Activated CD4-positive, alpha-beta T cell treated with anti-CD3 and anti-CD28 coated beads, Interleukin-2, amount 50 U/mL, for 24 hours (primary cell): ENCODE measurements at places on chromosomes 7 and 10.
A peak's percentile ranks its signal among the peaks of the same experiment; 100 is the strongest.

DNA sequence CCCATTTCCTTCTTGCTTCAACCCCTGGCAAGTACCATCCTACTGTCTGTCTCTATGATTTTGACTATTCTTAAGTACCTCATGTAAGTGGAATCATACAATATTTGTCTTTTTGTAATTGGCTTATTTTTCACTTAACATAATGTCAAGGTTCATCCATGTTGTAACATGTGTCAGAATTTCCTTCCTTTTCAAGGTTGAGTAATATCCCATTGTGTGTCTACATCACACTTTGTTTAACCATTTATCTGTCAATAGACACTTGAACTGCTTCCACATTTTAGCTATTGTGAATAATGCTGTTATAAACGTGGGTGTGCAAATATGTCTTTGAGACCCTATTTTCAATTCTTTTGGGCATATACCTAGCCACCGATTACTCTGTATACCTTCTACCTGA, 14.0 kb upstream of the CDK14 start:
- no peak for DNase-seq

DNA sequence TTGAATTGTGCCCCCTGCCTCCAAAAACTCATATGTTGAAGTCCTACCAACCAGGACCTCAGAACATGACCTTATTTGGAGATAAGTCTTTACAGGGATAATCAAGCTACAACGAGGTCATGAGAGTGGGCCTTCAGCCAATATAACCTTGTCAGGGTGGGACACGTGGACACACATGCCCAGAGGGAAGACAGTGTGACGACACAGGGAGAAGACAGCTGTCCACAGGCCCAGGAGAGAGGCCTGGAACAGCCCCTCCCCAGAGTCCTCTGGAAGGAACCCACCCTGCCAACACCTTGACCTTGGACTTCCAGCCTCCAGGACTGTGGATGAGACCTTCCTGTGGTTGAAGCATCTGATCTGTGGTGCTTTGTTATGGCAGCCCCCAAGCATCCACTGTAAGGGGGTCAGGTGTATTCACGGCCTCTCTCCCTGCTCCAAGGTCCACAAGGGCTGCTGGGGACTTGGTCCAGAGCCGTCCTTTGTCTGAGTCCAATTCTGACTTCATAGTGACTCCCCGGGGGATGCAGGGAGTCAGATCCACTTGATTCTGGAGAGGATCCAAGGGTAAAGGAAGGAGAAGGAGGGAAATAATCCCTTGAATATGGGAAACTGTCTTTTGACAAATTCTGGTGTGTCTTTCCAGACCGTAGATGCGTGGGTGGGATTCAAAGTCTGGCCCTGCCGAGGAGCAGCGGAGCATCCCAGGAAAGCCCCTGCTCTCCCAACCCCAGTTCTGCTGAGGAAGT, 7.0 kb downstream of the CALML3 start:
- no peak for DNase-seq

DNA sequence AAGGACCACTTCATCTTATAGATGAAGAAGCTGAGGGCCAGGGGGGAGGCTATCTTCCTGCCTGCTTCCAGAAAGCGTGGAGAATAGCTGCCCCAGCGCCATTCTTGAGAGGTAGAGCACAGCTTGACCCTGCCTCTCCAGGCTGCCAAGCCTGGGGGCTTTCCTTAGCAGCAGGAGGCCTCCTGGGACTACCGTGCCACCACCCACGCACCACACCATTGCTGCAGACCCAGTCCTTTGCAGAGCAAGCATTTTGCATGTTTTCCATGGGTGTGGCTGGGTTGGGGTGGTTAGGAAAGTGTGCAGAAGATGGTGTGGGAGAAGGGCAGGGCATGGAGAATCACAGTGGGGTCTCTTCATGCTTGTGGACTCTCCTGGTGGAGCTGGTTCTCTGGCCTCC, 64.9 kb downstream of the TBXAS1 start:
- DNase-seq: no peak

- DNase-seq: no peak
These were observed 63.1 kb downstream of the BMPR1A start for GRCh38 chr10:86819567-86819966.

DNA sequence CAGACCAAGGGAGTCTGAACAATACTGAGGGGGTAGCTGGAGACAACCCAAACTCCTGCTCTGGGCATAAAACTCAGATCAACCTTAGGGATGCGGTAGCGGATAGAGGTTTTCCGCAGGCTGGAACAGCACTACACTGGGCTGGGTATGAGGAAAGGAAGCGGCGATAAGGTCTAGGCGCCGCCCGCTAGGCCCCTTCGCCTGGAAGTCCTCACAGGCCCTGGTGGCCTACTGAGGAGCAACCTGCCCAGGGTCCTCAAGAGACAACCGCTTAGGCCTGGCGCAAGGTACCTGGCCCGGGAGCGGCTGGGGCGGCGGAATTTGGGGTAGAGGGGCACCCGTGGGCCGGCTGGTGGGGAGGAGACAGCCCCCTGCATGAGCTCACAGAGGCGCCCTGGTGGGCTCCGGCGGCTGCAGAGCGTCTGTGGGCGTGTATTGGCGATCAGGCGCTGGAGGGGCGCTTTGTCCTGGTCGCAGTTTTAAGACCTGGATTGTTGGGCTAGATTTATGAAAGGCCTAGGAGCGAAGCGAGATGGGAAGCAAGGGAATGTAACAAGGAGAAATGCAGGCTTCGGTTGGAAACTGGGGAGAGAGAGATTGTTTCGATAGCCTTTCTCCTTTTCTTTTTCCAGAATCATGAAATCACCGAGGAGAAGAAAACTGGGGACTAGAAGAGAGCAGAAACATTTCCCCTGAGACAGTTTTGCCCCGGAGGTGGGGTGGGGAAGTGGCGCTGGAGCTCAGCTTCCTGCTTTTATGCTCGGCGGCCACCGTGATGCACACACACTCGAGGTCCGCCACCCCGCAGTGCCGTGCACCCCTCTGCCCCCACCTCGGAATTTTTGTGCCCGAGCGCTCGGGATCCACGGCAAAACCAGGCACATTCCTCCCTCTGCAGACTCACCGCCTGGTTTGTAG, 2.4 kb upstream of the NKX2-3 start:
- no peak for DNase-seq

GRCh38 chr10:55449981-55450380, 649.0 kb upstream of the PCDH15 start:
- DNase-seq: no peak

DNA sequence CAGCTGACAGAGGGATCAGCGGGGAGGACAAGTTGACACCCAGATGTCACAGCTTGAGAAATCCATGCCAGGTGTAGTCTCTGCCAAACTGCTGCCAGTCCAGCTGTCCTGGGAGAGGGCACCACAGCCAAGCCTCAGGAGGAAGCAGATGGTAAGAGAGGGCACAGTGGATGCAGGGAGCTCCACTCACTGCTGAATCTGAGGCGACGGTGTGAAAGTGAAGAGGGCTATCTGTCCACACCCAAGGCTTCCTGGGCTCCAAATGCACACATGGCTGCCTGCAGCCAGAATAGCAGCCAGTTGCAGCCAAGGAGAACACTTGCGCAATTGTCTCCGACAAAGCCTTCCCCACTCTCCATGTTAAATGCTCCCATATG, 502.4 kb downstream of the GRID1 start:
- no peak for DNase-seq

- DNase-seq: no peak
These were observed 73.8 kb upstream of the SFMBT2 start for GRCh38 chr10:7484456-7485243.

- DNase-seq: no peak
These were observed 39.4 kb upstream of the RET start for GRCh38 chr10:43037440-43037839.

- no peak for DNase-seq
These were observed 447.2 kb downstream of the LRMDA start for GRCh38 chr10:75878586-75878985.

DNA sequence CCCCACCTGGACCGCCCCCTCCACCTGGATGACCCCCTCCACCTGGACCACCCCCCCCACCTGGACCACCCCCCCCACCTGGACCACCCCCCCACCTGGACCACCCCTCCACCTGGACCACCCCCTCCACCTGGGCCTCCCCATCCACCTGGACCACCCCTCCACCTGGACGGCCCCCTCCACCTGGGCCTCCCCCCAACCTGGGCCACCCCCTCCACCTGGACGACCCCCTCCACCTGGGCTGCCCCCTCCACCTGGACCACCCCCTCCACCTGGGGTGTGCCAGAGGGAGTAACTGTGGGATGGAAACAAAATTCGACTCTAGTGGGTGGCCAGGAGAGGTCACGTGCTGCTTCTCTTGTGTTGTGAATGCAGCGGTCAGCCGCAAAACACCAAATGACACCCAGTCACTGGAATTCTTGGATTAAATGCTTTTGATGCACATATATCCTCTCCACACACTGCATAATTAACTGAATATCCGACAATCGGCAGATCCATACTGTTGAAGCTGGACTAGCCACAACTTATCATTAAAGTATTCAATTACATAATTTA, 316.7 kb downstream of the PTPRN2 start:
- DNase-seq: no peak

DNA sequence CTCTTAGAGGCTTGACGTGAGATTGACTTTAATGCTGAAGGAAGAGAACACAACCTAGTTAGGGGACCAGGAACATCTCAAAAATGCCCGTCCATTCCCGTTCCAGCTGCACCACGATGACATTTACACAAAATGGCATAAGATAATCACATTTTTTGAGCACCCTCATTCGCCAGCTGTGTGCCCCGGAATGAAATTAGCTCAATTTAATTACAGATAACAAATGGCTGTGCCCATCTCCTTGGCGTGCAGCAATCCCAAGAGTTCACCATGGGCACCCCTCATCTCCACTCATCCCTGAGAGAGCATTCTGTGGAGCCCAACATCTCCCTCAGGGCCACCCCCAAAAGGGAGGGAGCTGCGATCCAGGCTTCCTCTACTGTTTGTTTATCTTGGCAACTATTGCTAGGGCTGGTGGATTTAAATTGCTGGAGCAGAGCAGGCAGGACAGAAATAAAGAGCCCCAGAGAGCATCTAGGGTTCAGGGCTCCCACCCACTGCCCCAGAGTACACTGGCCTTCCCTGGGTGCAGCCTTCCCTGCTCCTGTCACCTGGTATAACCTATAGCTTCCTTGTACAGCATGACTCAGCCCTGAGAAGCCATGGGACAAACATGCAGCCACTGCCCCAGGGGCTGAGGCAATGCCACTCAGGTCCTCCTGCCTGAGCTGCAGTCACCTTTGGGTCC, 263.5 kb downstream of the ZEB1 start:
- DNase-seq: no peak

GRCh38 chr7:101160910-101161309, 4.5 kb downstream of the VGF start:
- no peak for DNase-seq

DNA sequence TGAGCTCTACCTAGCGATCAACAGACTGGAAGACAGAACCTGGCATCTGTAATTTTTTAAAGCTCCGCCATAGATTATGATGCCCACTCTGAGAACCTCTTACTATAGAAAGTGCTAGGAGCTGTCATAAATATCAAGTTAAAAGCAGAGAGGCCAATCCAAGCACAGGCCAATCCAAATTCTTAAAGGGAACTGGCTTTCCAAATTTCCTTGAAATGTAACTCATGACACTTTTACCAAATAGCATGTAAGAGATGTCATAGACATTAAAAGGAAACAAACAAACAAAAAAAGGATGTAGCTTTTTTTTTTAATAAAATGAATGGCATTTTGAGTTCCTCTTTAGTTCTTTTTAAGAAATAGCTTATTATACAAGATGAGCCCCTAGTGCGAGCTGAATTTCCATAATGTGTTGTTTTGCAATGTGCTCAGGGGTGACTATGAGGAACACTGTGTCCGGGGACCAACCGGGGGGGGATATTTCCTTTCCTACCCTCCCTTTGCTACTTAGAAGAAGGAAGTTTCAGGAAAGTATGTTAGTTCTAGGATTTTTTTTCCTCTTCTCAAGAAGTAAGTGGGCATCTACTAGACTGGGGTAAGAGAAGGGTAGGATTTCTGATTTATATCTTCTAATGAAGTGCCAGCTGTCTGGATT, 23.7 kb upstream of the MRC1 start:
- DNase-seq: no peak

- DNase-seq: no peak
These were observed 128.4 kb downstream of the ELMO1 start for GRCh38 chr7:37320140-37320847.

DNA sequence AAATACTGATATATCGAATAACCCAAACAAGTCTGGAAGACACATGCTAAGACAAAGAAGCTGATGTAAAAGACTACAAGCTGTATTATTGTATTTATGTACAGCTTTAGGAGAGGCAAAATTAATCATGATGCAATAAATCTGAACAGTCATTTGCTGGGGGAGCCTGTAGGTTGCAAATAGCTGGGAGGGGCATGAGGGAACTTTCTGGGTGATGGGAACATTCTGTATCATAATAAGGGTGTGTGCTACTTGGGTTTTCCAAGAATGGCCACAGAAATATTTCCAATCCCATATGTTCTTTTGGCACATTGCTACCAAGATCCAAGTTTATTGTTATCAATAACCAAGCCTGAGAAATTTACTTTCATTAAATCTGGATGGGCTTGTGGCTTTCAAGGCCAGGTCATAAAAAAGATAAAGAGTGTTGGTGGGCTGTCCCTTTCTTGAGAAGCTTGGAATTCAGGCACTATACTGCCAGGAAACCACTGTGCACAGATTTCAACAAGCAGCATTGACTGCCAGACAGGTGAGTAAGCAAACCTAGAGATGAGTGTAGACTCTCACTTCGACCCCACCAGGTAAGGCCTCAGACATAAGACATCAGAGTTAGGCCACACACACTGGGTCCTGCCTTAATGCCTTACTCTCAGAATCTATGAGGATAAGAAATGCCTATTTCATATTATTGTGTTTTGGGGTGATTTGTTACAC, 629.7 kb upstream of the FZD8 start:
- no peak for DNase-seq

GRCh38 chr7:106448346-106448991, 163.7 kb upstream of the NAMPT start:
- no peak for DNase-seq

DNA sequence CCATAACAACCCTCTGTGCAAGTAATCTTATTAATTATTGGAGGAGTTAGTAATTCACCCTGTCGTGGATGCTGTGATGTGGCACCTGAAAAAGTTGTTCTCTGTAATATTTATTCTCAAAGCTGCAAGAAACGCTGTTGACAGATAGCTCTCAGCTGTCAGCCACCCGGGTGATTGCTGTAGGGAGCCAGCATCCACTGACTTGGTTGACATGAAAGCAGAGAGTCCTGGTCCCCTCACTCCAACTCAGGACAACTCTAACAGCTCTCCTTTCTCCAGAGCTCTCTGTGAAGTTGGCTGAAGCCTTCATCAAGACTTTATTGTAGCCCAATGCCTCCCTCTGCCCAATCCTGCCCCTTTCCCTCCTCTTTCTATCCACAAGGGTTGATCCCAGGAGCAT, 98.0 kb downstream of the FAM107B start:
- DNase-seq: no peak

GRCh38 chr10:77641788-77642397, 4.3 kb upstream of the KCNMA1 start:
- DNase-seq: peak; percentile 46

DNA sequence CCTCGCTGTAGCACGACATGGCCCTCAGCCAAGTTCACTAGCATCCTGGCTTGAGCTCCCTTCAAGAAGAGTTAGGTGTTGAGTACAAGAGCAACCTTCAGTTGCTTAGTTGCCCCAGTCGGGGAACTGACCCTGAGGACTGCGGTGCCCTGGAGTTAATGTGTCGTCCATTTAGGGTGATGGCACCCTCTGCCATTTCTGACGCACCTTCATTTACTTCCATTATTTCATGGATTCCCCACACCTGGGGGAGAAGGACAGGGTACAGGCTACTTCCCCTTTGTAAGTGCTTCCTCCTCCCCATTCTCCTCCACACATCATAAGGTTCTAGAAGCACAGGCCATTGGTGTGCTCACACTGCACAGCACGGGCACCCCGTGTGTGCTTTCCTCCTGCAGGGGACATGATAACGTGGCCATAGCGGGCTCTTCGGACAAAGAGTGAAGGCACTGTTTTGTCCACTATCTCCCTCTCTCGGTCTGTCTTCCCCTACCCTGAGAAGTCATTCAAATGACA, 1.8 kb downstream of the ALOX5 start:
- DNase-seq: no peak
